ENCODE measurements at places on chromosomes 12 and 14.

GRCh38 chr12:13044906-13045299 is 722 bp downstream of the FAM234B start:
- no peak for DNase-seq

- no peak for DNase-seq
Observed at GRCh38 chr14:98382662-98383061, 889.3 kb downstream of the BCL11B start.

GRCh38 chr12:32502693-32503502 is 103.5 kb downstream of the FGD4 start:
- DNase-seq = no peak

DNA sequence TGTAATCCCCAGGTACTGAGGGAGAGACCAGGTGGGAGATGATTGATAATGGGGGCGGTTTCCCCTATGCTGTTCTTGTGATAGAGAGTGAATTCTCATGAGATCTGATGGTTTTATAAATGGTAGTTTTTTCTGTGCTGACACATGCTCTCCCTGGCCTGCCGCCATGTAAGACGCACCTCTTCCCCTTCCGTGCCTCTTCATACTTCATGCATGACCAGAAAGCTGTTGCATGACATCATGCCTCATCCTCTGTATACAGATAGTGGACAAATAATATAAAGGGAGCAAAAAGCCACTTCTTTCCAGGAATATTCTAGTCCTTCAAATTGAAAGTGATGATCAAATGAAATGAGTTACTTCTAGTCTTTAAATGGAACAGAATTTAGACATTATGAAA is 47.3 kb upstream of the LRIG3 start:
- DNase-seq = no peak

DNA sequence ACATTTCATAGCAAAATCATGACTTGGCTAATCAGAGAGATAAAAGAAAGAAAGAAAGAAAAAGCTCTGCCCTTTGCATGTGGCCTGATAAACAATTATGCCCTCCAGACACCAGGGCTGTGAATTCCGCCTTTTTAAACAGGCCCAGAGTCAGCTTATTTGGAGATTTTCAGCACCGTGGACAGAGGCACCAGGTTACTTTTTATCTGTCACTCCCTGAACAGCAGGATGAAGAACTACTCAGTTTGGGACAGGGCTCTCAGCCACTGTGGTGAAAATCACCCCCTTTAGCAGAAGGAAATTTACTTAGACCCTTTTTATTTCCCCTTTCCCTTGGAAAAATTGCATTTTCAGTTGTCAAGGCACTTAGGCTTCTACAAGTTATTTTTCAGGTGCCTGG is 359.9 kb downstream of the NRXN3 start:
- DNase-seq = peak; percentile 4

DNA sequence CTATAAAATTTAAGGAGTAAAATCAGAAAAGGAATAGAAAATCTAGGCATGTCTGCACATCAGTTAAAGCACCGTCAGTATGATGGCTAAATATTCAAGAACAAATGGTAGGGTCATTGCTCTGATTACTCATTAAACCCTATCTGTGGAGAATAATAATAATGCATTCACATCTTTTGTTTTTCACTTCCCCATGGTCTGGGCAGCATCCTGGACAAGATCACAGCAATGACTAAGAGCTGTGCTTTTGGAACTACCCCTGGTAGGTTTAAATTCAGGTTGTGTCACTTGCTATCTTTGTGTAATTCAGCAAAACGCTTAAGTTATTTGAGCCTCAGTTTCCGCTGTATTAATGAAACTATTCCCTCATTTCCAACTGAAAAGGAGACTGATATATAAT is 33.1 kb downstream of the C12orf42 start:
- no peak for DNase-seq

GRCh38 chr12:50569876-50570275 is 65.1 kb downstream of the DIP2B start:
- no peak for DNase-seq

DNA sequence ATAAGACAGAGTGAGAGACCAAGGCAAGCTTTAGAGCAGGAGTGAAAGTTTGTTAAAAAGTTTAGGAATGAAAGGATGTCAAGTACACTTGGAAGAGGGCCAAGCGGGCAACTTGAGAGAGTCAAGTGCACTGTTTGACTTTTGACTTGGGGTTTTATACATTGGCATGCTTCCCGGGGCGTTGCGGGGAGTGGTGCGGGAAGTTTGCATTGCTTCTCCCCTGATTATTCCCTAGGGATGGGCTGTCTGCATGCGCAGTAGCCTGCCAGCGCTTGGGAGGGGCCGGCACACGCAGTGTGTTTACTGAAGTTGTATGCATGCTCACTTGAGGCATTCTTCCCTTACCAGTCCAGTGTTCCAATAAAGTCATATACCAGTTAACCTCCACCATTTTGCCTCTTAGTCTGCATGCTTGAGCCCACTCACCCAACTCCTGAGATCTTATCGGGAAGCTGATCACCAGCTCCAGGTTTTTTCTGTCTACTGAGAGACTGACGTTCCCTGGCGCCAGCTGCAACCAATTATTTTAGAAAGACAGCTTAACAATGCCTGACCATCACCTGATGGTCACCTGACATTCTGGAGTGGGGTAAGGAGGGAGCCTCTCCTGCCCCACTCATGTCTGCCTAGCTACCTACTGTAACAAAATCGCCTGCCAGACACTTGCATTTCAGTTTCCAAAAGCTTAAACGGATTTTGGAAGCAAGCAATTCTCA is 53.2 kb downstream of the DACT1 start:
- no peak for DNase-seq

GRCh38 chr14:58275527-58276190 is 22.7 kb upstream of the ARID4A start:
- DNase-seq = no peak

DNA sequence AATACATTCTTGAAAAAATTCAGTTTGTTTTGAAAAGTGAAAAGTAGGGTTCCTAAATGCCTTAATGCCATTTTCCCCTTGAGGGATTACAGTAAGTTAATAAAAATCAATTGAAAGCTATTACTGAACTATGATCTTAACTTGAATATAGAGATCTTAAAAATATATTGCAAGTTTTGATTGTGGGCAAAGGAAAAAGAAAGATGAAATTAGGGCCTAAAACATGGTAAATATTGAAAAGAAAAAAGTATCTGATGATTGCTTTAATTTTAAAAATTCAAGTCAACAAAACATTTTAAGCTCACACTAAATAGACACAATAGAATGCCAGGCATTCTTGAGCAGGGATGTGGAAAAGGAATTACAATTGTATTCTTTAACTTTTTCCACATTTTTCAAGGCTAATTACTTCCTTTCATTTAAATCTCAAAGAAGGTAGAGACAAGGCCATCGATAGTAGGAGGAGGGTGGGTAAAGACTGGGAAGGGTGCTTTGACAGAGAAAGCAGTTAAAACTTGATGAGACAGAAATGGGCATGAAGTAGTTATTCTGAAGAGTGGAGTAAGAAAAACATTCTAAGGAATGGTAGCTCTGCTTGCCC is 294.4 kb downstream of the NELL2 start:
- DNase-seq = no peak

DNA sequence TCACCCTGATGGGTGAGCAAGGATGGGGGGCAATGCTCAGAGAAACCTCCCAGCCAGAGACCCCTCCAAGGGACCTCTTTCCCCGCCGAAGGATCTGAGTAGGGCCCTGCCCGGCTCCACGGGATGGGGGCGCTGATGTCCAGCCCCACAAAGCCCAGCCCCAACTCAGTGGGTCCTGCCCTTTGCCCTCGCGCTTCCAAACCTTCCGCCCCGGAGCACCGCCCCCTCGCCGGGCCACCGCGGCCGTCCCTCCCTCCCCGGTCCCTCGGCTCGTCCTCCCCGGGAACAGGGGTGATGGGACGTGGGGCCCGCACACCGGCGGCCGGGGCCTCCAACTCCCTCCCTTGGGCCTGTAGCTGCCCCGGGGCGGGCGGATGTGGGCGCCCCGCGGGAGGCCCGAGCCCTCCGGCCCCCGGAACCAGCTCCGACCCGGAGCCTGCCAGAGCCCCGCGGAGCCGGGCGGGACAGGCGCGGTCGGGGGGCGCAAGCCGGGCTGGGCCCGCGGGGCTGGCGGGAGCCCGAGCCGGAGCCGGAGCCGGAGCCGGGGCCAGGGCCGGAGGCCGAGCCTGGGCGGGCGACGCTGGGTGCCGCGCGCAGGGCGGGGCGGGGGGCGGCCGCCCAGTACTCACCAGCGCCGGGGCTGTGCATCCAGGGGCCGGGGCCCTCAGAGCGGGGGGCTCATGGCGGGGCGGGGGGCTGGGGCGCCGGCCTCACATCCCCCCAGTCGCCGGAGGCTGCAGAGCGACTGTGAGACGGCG is 386 bp downstream of the HDAC7 start:
- DNase-seq = peak; percentile 72

- no peak for DNase-seq
Observed at GRCh38 chr12:13443498-13443897, 247.0 kb downstream of the EMP1 start.

DNA sequence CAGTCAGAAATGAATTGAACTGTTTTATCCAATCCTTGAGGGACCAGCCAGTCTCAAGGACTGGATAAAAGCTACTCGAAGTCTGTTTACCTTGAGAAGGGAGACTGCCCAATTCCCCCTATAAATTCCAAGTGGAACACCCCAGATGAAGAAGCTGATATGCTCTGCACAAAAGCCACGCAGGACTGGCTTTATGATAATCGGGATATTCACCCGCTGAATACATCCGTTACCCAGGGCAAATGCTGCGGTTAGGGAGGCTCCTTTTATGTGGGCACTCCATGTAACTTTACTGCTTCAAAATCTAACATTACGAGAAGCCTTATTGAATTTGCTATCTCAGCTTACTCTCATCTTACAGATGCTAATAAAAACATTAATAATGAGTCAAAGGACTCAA is 119.1 kb downstream of the DENND5B start:
- DNase-seq = no peak

DNA sequence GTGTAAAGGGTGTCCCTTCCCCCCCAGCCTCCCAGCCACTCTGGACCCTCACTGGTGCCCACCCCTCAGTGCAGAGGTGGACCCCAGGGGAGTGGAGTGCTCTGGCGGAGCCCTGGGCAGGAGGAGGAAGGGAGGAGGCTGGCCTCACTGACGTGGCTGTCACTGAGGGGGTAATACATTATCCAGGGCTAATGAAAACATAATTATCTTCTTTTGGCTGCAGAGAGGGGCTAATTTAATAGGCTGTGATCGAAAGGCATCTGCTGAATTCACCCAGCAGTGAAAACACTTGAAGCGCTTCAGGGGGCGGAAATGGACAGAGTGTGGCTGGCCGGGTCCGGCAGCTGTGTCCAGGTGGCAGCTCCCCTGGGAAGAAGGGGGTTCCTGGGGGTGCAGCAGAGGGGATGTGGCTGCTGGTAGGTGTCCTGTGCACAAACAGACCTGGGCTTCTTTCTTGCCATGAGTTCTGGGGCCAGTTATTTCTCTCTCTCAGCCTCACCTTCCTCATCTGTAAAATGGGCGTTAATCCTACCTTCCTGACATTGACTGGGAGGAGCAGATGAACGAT is 3.7 kb upstream of the NOS1 start:
- DNase-seq = no peak

DNA sequence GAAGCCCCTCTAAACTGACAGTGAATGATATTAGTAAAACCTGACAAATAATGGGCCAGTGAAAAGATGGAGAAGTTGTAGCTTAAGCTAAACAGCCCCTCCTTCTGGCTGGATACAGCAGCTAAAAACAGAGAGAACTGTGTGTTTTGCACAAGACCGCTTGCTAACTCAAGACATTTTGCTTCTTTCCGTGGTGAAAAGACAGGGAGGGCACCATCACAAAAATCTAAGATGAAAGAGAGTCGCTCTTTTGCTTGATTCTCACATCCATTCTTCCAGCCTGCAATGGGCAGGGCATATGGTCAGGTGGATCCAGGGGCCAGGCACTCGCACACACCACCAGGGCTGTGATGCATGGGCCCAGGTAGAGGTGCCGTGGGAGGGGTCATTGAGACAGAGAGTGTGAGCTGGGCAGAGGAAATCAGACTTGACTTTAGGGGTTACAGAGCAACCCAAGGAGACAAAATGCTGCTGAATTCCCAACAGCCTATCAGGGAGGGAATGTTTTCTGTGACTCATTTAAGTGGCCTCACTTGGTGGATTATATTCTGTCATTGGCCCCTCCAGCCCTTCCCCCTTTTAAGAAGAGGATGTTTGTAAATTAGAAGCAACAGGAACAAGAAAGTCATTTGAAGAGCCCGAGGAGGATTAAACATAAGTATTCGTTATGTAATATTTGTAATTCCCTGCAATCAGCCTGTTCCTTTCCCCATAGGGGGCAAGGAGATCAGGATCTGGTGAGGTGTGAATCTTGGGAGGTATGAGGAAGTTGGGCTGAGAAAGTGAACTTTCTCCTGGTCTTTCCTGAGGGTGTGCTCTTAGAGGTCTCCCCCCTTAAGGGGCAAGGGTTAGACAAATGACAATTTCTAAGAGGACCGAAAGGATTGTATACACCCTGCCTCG is 12.3 kb downstream of the EMP1 start:
- no peak for DNase-seq

GRCh38 chr12:124774054-124774461 is 89.6 kb downstream of the SCARB1 start:
- DNase-seq = peak; percentile 33

All from activated naive CD8-positive, alpha-beta T cell treated with anti-CD3 and anti-CD28 coated beads, Interleukin-2, amount 50 U/mL, for 24 hours (primary cell).